Hematopoietic multipotent progenitor cell treated with erythropoietin and hydrocortisone succinate and interleukin-3 and kit ligand, for 4 days (in vitro differentiated cells): ENCODE measurements at places on chromosomes 2 and 18.

DNA sequence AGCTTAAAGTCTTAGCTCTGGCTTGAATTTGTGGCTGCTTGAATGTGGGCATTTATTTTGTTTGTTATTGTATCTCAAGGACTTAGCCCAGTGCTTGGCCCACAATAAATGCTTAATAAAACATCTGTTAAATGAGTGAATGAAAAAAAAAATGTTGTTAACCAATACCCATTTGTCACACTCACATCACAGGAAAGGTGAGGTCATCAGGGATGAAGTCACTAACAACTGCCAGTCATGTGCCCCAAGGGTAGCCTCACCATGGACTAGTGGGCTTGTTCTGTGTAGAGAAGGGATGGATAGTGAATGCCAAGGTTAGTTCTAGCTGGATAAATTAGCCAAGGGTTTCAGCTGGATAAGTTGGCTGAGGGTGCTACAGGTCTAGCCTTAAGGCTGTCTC, 3.0 kb downstream of the NRBP1 start:
- DNase-seq = peak; percentile 32

DNA sequence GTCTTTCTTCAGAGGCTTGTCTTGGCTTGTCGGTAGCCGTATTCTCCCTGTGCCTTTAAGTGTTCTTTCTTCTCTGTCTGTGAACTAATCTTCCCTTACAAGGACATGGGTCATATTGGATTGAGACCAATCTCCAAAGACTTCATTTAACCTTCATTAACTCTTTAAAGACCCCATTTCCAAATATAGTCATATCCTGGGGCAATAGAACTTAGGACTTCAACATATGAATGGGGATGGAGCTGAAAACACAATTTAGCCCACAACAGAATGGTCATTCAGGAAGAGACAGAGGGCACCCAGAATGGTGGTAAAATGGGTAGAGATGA, 82.1 kb upstream of the TANK start:
- DNase-seq = no peak

DNA sequence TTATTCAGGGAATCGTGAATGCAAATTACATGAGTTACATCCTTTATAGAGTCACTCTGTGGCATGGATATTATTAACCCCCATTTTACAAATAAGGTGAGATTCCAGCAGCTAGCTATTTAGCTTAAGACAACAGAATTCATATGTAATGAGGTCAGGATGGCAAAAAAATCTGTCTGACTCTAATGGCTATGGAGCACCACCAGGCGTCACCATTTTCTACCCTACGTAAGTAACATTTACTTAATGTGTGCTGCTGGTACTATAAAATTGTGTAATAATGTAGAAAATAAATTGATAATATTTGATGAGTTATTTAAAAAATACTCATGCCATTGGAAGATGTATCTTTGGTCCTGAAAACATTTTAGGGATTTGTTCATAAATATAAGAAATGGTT, 2040.1 kb upstream of the LRRTM1 start:
- DNase-seq = peak; percentile 3

GRCh38 chr2:218168635-218169462, 2.1 kb upstream of the CXCR1 start:
- peak; percentile 81 for DNase-seq

DNA sequence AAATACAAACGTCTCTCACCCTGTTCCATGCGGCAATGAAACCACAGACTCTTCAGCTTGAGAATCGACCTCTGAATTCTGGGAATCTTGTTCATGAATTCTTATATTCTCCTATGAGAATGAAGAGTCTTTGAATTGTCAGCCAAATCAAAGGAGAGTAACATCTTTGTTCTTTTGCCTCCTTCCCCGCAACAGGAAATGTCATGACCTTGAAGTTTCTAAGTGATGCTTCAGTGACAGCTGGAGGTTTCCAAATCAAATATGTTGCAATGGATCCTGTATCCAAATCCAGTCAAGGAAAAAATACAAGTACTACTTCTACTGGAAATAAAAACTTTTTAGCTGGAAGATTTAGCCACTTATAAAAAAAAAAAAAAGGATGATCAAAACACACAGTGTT, 21.8 kb downstream of the TNFAIP6 start:
- DNase-seq = no peak

DNA sequence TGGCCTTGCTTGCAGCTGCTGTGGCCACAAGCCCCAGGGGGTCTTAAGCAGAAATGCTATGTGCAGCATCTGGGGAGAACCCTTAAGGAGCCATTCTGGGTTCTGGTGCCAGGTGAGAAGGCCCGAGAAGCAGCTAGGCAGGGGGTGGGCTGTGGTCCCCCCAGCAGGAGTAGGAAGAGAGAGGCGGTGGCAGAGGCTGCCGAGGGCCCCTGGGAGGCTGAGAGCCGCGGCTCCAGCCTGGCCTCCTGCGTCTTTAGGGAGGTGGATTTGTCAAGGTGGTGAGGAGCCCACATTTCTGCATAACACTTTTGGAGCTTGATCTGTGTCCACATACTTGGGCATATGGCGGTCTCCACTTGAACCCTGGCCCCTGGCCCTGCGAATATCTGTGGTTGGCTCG, 196.5 kb downstream of the TWIST2 start:
- DNase-seq = no peak

DNA sequence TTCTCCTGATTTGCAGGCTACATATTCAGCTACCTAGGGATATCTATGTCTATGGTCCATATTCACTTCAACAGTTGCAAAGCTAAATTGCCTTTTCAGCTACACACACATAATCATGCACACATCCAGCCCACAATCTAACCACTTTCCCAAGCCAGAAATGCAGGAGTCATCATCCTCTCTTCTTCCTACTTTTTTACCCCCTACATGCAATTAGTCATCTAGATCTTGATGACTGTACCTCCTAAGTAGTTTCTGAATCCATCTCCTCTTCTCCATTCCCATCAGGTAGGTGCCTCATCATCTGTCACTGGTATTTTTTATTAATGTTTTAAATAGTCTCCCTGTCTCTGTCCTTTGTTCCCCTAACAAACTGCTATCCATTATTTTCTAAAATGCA, 23.7 kb upstream of the SPRED2 start:
- no peak for DNase-seq

DNA sequence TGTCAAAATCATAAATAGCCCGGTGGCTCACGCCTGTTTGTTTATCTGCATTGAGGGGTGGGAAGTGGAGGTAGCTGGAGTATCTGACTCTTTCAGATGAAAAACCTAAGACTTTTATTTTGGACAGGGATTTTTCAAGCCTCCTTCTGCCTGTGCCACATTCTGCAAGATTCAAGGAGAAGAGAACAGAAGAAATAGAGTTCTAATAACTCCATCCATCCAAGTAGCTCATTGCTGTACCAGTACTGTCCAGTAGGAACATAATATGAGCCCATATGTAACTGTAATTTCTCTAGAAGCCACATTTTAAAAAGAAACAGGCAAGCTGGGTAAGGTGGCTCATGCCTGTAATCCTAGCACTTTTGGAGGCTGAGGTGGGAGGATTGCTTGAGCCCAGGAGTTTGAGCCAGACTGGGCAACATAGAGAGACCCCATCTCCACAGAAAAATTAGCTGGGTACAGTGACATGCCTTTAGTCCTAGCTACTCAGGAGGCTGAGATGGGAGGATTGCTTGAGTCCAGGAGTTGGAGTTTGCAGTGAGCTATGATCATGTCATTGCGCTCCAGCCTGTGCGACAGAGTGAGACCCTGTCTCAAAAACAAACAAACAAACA, 35.4 kb upstream of the NT5DC4 start:
- DNase-seq = peak; percentile 67

DNA sequence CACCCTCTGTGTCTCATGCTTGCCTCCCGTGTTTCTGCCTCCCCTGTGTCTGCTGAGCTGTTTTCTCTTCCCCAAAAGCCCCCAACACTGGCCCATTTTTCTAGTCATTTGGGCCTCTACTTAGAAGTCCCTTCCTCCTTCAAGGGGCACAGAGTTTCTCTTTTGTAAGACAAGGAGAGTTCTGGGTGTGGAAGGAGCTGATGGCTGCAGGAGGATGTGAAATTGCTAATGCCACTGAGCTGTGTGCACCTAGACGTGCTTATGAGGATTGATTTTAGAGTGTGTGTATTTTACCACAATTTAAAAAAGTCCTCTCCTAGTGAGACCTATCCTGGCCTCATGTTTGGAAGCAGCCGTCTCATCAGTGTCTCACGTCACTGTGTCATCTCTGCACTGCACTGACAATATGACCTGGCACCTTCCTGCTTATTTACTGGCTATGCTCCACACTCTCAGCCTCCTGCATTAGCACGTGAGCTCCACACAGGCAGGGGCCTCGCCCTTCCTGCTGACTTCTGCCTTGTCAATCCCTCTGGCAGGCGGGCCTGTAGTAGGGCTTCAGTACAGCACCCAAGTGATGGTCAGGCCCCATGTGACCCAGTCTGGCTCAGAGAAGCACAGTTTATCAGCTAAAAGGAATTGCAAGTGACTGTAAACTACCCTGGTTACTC, 8.0 kb upstream of the MBP start:
- peak; percentile 83 for DNase-seq

DNA sequence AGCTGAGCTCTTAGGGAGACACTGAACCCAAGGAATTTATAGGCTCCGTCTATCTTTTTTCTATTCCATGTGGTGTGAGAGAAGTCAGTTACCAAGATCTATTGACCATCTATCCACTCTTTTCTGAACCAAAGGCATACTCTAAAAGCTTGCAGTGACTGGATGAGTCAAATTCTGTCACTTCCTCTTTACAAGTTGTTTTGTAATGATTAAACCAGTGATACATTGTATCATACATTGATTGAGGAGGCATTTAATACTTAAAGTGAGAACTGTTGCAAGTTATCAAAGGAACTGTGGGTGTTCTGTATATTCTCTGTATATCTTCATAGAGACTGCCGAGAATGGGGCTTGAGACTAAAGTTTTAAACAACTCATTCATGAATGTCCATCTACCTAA, 188.8 kb downstream of the CAMKMT start:
- peak; percentile 18 for DNase-seq

- DNase-seq = peak; percentile 62
Observed at GRCh38 chr2:73232403-73233153, 461 bp downstream of the PRADC1 start.

- no peak for DNase-seq
Observed at GRCh38 chr2:235734168-235734567, 240.3 kb downstream of the AGAP1 start.

DNA sequence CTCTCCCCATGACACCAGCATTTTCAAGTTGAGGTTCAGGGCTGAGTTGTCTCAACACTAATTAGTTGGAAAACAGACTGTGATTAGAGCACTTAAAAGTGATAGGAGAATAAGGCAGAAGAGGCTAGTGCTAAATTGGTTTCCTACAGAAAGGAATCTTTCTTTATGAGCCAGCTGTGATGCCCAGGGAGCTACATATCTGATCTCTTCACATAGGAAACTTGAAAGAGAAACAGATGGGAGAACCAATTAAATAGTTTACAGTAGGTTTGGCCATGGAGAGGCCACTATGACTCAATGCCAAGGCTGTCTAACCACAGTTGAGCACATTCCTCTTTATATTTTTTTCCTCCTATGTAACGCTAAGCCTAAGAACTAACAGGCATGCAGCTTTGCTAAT, 418.3 kb upstream of the CYRIA start:
- DNase-seq = no peak

- no peak for DNase-seq
Observed at GRCh38 chr2:6159606-6160005, 467.4 kb downstream of the SOX11 start.

DNA sequence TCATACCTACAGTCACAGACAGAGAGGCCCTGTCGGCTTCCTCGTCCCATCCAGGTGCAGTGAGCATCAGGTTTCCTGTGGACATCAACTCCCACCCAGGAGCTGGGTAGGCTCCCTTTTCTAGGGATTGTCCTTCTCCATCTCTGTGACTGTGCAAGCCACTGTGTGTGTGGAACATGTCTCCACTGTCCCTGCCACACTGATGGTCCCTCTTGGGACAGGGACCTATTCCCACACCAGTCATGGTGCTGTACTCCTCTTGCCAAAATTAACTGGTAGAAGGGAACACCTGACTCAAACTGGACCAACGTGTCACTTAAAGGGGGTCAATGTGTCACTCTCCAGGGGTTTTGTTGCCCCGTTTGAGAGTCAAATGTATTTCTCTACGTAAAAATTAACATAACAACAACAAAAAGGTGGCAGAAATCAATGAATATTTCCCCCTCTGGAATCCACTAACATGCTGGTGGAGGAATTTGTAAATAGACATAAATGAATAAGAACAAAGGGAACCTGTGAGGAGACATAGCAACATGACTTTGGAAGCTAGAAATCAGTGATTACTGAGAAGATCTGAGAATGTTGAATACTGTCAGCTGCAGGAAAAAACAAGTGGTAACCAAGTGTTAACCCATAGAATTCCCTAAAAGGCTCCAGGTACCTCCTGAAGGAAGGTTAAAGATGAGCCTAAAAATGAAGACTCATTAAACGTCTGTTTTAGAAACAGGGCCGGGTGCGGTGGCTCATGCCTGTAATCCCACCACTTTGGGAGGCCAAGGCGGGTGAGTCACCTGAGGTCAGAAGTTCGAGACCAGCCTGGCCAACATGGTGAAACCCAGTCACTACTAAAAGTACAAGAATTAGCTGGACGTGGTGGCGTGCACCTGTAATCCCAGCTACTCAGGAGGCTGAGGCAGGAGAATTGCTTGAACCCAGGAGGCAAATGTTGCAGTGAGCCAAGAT, 40.4 kb downstream of the SH2D6 start:
- DNase-seq = no peak

DNA sequence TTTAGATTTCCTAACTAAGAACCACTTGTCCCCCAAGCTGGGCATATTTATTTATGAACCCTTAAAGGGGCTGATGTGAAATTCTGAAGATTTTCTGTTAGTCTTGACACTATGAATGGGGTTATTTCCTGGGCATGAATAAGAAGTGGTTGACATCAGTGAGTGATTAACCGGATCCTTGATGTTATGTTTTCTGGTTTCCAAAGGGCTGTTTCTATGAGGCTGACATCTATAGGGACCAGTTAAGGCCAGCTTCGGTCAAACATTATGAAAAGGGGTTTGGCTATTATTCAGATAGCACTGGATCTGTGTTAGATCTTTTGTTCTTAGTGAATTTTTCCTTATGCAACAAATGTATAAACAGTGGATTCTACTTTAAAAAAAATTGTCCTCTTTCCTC, 443.7 kb upstream of the SPRED2 start:
- no peak for DNase-seq

DNA sequence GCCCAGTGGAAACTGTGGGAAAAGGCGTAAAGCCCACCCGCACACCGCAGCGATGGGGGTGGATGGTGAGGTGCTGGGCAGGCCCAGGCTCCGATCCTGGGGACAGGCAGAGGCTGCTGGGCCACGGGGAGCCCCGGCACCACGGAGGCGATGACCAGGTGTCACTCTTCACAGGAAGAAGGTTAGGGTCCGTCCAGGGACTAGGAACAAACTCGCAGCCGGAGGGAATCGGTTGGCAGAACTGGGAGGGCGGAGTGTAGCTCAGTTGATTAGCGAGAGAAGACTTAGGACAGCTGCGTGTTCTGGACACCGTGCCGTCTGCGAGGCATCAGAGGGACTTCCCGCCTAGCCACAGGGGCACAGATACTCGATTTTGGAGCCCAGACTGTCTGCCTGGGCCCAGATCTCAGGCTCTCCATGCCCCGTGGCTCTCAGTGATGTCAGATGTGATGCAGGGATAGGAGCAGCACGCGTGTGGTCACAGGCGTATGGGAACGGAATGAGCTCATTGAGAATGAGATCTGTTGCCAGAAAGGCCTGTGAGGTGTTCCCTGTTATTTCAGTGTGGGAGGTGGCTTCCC, 16.1 kb upstream of the ALLC start:
- DNase-seq = no peak

- no peak for DNase-seq
Observed at GRCh38 chr2:239311132-239312040, 89.4 kb downstream of the HDAC4 start.

- peak; percentile 85 for DNase-seq
Observed at GRCh38 chr2:230439590-230439989, 23.6 kb downstream of the SP100 start.

GRCh38 chr2:37871456-37872191, 53.5 kb upstream of the RMDN2 start:
- peak; percentile 45 for DNase-seq
